Activated CD4-positive, alpha-beta T cell treated with anti-CD3 and anti-CD28 coated beads for 24 hours (primary cell): ENCODE measurements at places on chromosomes 4 and X.

- DNase-seq: no peak
Measured at GRCh38 chr4:115927382-115927781, 814.0 kb upstream of the NDST4 start.

- no peak for DNase-seq
Measured at GRCh38 chrX:19745077-19745476, 142.3 kb downstream of the SH3KBP1 start.

DNA sequence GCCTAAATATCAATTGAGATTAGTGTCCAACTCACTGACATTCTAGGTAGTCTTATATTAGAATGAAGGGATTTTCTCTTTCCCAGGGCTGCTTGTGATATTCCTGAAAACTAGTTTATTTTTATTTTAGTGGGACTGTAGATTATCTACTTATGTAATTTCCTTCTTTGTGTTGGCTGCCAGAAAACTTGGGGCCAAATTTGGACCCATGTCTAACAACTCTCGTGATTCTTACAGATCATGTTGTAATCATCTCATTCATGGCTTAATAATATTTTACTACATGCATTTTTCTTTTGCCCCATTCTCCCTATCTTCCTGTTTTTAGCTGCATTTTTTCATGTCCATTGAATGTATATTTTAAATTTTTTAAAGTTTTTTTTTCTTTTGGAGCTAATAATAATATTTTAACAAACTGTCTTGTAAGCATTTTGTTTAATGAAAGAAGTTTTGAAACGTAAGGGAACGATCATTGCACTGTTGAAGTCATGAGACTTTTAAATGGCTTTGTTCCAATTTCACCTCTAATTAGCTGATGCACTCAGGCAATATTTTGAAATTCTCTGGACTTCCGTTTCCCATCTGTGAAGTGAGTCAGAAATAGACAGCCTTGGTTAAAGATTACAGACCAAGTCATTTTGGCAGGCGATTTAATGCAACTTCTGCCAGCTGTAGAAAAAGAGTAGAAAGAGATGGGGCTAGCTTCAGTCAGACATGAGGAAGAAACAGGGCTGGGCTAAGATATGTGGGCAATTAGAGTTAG, 14.3 kb upstream of the TDO2 start:
- no peak for DNase-seq

GRCh38 chr4:113449410-113449974, 312.0 kb downstream of the CAMK2D start:
- DNase-seq: no peak

DNA sequence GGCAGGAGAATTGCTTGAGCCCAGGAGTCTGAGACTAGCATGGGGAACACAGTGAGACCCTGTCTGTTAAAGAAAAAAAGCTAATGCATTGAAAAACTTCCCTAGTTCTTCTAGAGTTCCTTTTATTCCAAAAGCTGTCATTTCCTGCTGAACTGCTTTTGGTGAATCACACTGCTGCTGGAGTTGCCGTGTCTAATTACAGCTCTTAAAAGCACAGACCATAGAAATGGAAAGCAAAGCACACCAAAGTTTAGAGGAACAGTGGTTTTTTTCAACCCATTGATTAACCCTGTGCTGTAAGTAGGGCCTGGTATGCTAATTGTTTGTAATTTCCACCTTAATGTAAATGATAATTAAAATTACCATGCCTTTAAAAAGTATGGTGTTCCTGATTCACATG, 52.4 kb downstream of the SEPTIN11 start:
- no peak for DNase-seq

DNA sequence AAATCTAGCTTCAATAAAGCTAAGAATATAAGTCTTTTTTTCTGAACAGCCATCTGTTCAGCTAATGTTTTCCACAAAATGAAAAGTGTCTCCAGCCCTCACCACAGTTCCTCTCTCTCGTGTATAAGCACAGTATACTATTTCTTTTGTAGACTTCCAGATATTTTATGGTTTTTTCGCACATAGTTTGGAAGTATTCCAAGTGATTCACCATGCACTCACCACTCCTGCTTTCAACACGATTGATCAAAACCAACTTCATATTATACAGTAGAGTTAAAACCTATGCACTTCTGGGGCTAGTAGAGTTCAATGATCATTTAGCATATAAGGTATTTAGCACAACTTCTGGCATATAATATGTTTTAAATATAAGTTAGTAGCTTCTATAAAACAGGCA, 105.8 kb upstream of the DCAF12L1 start:
- no peak for DNase-seq

DNA sequence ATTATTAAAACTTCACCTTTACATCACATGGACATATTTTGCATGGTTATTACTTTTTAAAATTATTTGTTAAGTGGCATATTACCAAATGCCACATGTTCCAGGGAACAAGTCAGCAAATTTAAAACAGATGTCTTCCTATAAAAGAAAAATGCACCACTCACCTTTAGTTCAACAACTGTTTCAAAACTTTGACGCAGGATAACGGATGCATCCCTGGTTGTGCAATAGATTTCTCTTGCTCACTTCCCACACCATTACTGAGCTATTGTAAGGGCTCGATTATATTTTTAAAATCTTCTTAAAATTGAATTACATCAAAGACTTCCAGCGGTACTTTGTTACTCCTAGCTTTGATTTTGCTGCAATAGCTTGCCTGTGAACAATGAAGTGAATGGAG, 93.0 kb upstream of the ARHGAP24 start:
- no peak for DNase-seq

DNA sequence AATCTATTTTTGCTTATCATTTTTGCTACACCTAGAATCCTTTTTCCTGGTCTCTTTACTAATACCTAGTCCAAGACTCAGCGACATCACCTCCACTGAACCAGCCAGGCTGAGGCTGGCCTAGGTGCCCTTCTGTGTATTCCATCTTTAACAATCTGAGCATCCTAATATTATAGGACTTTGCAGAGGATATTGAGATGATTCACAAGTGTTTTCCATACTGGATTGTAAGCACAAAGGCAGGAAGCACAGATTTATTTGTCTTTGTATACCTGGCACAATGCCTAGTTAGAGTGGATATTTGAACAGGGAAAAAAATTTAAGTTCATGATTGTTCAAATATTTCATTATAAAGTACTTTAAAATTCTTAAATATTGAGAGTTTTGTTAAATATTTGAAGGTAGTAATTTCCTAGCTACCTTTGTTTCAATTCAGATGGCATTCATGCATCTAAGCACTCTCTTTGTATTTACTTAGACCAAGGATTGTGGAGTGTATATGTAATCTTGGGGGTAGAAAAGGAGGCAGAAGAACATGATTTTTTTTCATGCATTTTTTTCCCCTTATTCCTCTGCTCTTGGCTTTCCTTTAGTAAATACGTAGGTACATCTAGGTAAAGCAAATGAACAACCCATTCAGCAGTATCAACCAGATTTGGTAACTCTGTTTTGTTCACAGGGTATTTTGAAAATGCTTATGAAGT, 18.4 kb downstream of the SMARCA5 start:
- DNase-seq: no peak

DNA sequence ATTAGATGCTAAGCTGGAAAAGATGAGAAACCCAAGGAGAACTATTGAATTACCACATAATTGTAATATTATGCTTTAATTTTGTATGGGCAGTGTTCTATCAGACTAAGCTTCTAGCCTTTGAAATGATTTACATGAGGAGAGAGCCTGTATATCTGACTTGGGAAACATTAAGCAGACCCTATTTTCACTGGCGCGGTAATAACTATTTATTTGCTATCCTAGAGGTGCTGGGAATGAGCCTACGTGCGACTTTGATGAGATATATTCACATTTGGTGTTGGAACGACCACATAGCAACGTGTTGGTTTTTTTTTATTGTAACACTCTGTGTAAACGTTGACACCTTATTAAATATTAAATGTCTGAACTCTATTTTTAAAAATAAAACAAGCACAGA, 80.5 kb downstream of the CLCN4 start:
- no peak for DNase-seq
